Activated T-helper 1 cell treated with anti-CD3 and anti-CD28 coated beads, Interleukin-2, amount 50 U/mL, for 16 hours (primary cell): ENCODE measurements at places on chromosomes 13 and 19.
A peak's percentile ranks its signal among the peaks of the same experiment; 100 is the strongest.

GRCh38 chr19:38784224-38784623 is 4.8 kb upstream of the LGALS7B start:
- DNase-seq: no peak

DNA sequence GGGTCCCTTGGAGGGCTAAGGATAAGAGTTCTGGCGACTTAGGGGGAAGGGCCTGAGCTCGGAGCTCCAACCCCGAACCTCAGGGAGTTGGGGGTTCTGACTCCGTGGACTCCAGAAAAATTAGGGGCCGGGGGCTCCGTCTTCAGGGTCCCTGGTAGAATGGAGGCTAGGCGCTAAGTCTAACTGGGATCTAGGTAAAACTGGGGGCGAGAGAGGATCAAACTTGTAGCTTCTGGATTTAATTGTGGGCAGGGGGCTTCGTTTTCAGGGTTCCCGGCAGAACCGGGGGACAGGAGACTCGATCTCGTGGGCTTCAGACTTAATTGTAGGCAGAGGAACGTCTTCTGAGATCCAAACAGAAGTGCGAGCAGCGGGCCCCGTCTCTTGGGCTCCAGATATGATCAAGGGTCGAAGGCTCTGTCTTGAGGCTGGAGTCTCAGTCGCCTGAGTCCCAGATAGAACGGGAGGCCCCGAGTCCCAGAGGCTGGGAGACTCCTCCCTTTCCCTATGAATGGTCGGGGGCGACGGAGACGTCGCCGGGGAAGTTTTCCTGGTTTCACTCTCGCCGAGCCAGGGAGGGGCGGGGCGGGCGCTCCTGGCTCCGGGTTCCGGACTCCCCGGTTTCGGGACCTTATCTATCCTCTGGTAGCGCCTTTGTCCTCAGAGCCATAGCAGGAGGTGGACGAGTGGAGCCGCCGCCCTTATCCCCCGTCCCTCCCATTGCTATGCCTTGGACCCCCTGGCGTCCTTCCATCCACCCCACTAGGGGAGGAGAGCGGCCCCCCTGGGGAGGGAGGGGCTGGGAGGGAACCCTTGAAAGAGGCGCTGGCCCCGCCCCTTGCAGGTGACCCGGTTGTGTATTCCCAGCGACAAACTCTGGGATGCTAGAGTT is 1.3 kb downstream of the NECTIN2 start:
- DNase-seq: no peak

GRCh38 chr13:19362946-19363510 is 181.4 kb upstream of the TUBA3C start:
- DNase-seq: no peak

DNA sequence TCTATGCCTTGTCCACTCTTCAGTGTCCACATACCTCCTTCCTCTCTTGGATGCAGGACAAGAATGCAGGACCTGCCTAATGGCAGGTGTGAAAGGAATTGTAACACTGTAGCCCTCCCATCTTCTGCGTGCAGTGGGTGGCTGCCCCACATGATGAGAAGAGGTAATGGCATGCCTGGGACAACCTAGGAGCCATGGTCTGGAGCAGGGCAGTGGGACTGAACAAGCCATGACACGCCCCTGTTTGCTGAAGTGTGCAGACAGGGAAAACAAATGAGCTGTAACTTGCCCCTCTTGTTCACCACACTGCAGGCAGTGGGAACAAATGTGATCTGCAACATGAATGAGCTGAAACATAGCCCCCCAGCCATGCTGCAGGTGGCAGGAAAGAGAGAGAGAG is 192.2 kb downstream of the PCDH17 start:
- no peak for DNase-seq

GRCh38 chr19:51250786-51251467 is at the start of gene SIGLECL1:
TSS of gene SIGLECL1 (plus strand) at chr19:51251080. CDS start at chr19:51264073, 12,993 bp downstream.
- no peak for DNase-seq

GRCh38 chr13:112968910-112969691 is at the start of gene MCF2L:
TSS of gene MCF2L (plus strand) at chr13:112969214. CDS start at chr13:112969380, 166 bp downstream.
- peak; percentile 54 for DNase-seq

DNA sequence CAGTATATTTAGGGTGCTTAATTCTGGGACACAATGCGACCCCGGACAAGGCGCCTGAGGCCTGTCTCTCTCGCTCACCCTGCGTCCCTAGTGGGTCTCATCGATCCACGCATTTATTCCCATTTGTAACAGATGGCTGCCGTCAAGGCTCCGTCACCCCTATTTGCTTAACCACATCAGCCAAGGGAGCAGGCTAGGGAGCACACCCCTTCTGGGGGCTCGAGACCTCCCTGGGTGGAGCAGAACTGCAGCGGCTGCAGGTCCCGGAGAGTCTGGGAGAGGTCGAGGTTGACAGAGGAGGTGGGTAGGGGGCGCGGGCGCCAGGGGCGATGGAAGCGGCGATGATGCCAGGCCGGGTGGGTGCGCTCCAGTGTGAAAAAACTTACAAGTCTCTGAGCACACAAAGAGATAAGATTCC is 507 bp downstream of the ALG5 start:
- DNase-seq: no peak

DNA sequence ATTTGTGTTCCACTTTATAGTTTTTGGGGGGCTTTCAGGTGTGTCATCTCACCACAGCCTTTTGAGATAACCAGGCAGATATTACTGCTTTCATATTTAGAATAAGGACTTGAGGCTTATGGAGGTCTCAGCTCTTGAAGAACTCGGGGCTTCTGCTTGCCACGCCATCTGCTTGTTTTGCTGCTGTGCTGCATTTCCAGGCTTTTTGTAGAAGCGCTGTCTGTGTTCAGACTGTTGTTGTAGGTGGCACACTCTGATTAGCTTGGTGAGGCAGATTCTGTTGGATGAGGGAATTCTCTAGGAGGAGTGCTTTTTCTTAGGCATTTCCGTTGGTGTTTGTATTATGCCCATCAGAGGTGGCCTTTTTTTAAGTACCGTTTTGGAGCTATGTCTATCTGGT is 57.2 kb downstream of the WASF3 start:
- no peak for DNase-seq

- no peak for DNase-seq
Observed at GRCh38 chr19:35592226-35592625, 6.3 kb downstream of the PMIS2 start.

GRCh38 chr13:50709058-50709457 is 134.4 kb downstream of the DLEU7 start:
- DNase-seq: no peak

- no peak for DNase-seq
Observed at GRCh38 chr13:71851498-71852409, 15.2 kb downstream of the DACH1 start.

DNA sequence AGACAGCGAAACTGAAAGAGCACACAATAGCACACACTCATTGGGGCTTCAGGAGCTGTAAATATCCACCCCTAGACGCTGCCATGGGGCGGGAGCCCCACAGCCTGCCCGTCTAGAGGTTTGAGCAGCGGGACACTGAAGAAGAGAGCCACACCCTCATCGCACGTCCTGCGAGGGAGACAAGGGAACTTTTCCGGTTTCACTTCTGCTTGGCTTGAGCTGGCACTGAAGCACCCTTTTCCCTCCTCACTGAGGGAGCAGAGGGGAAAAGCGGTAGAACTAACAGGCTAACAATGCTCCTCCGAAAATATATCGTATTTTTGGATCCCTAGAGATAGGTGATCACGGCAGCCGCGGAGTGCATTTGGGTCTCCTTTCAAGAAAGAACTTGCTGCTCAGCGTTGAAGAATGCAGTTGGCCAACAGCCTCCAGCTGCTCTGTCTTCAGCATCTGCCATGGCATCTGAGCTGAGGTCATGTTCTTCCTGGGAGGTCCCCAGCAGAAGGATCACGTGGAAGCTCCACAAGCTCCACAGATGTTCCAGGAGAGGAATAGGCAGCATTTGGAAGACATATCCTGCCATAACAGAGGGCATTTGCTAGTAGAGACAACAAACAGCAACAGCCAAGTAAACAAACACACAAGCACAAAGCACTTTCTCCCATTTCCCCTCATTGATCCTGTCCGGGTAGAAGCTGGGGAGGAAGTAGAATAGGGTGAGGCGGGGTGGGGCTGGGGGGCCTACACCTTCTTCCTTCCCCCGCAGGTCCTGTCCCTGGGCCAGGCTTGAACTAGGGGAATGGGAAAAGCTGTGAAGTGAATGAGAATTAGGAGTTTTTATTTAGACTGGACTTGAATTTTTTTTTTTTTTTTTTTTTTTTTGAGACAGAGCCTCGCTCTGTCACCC is 44.8 kb upstream of the ALOX5AP start:
- no peak for DNase-seq

DNA sequence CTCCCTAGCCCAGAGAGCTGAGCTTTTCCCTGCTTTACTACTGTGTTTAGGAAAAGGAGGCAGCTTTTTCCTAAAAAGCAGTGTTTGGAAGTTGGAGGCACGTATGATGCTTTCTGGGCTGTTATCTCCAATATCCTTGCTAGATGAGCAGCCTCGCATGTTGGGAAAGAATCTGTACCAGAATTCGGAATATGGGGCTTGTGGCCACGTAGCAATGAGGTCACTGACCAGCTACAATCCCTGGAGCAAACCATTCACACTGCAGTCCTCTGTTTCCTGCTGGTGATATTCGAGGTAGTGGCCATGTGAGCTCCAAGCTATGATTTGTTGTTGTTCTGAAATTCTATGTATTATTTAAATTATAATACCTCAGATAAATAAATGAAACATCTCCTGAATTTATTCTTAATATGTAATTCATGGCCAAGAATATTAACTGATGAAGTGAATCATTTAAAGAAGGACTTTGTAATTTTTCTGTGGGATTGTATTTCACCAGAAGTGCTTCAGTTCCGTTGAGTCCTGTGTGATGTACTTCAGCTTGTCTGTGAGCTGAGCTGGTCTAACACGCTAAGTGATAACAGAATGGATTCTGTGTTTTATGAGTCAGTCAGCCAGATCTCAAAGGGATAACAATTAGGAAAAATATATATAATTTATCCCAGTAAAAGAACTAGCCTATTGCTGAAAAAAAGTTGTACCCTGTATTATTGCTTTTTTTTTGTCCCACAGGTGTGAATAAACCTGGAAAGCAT is 319.5 kb downstream of the SHISA2 start:
- no peak for DNase-seq

GRCh38 chr19:52778811-52779210 is 7.8 kb downstream of the ZNF600 start:
- peak; percentile 22 for DNase-seq

- DNase-seq: no peak
Observed at GRCh38 chr13:52053460-52053859, 29.0 kb downstream of the UTP14C start.

GRCh38 chr19:48403606-48404005 is 10.1 kb downstream of the GRIN2D start:
- DNase-seq: no peak

GRCh38 chr13:91292630-91293221 is 54.8 kb upstream of the MIR17HG start:
- DNase-seq: no peak

DNA sequence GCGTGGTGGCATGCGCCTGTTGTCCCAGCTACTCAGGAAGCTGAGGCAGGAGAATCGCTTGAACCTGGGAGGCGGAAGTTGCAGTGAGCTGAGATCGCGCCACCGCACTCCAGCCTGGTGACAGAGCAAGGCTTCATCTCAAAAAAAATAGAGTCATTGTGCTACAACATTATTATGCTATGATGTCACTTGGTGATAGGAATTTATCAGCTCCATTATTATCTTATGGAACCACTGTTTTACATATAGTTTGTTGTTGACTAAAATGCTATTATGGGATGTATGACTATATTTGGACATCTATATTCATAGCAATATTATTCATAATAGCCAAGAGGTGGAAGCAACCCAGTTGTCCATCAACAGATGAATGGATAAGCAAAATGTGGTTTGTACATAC is 26.4 kb upstream of the SLC7A1 start:
- no peak for DNase-seq

- no peak for DNase-seq
Observed at GRCh38 chr19:10651851-10652250, 2.3 kb upstream of the ILF3 start.

GRCh38 chr13:54536112-54536511 is 1507.5 kb downstream of the OLFM4 start:
- DNase-seq: no peak

DNA sequence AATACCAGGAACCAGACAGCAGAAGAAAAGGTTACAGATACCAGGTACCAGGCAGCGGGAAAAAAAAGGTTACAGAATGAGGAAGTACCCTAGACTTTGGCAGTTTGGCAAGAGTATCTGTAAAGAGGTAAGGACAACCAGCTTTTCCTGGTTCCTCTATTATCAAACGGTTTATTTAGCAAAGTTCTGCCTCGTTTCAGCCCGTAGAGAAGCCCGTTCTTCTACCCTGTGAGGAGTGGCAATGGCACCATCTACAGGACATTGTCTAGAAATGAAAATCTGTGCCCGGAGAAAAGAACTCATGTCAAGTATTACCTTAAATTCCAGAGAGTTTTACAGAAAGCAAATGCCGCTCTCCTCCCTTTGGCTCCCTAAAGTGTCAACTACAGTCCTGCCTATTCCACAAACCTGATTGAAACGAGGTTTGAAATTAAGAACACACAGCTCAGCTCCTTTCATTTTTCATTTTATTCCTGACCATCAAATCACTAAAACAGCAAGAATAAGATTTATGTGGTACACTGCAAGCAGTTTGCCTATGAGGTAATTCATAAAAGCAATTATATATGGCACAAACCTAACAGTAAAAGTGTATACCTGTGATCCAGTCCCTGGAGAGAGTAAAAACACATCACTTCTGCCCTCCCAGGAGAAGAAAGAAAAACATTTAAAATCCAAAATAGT is 226.3 kb downstream of the SLC7A1 start:
- no peak for DNase-seq

GRCh38 chr13:36084131-36084530 is 47.1 kb downstream of the DCLK1 start:
- no peak for DNase-seq

DNA sequence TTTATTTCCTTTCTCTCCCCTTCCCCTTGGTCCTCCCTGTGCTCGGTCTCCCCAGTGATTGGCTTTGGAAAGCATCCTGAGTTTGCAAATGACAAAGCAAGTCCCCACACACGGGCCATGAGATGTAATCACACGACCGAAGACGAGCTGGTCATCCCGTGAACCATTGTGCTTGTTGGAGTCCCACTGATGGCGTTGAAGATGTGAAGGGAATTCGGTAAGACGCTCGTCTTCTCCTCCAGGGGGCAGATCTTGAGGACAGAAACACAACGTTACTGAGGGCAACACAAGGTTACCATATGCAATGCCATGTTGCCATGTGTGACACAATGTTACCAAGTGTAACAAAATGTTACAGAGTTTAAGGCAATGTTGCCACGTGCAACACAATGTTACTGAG is 42.0 kb upstream of the SLC15A1 start:
- no peak for DNase-seq

- DNase-seq: no peak
Observed at GRCh38 chr13:25085125-25085742, 10.7 kb upstream of the PABPC3 start.

DNA sequence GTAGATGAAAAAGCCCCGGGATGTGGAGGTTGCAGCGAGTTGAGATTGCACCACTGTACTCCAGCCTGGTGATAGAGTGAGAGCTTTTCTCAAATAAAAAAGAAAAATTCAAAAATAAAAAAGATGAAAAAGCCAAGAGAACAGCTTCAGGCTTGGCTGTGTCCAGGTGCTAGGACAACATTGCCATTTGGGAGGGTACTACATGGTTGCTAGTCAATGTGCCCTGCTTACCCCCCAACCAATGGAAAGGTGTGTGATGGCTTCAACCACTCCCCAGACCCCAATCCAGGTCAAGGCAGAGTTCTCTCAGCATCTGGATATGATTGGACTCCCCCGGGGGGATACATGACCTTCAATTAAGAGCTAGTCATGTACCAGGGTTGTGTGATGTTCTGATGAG is 2.3 kb upstream of the ANKLE1 start:
- DNase-seq: no peak
